ENCODE measurements at places on chromosomes 2 and 18. TPM values are rescaled to one million over a fixed set of nuclear protein-coding genes. Genes with fewer than 3 reads are reported as not detected.

DNA sequence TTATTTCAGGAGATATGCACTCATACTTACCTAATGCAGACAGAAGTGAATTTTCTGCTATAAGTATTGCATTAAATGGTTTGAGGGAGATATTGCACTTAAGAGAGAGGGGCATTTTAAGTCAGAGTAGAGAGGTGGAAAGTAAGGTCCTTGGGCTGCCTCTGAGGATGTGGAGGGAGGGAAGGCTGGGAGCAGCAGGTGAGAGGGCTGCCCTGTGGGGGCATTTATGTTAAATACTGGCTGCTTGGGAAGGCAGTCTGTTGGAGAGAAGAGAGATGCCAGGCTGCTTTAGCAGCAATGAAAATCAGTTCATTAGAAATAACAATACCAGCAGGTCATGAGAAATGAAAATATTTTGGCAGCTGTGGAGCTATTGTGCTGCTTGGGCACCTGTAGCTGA lies 576.2 kb upstream of the HS6ST1 start:
- DNase-seq: no peak

The NEURL3 gene
- total RNA-seq: 0.25 TPM

The RIT2 gene
- not detected for total RNA-seq

DNA sequence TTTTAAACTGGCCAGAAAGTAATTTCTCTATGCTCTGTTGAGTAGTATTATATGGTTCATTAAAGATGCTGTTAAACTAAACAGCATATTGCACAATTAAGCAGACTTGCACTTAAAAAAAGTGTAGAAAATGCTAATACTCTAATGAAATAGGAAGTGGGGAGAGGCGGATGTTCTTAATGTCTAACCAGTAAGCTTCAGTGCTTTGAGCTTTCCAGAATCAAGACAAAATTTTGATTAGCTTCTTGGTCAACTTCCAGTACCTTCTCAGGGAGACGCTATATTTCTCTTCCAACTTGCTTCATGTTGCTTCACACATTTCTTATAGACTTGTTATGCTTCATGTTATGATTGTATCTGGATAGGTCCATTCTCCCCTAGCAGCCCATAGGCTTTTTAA lies 89.1 kb downstream of the MAP2 start:
- DNase-seq: no peak

DNA sequence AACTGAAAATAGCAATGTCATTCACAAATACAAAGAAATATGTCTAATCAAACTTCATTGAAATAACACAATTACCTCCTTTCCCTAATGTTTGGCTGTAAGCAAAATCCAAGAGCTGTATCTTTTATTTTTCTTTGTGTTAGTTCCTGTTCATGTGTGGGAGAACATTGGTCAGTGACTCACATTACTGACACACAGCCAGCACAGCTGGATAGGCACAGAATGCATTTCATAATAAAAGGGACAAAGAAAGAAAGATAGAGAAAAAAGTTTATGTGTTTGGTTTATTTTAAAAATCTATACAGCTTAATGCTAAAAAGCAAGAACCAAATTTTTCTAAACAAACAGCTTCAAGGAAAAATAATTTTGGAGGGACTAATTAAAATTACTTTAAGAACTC lies 185.6 kb upstream of the COL3A1 start:
- no peak for DNase-seq

The IL36G gene
- total RNA-seq: not detected

Measured in activated CD8-positive, alpha-beta T cell treated with anti-CD3 and anti-CD28 coated beads for 36 hours (primary cell).